ENCODE measurements at places on chromosomes 11 and 22.
A peak's percentile ranks its signal among the peaks of the same experiment; 100 is the strongest.

DNA sequence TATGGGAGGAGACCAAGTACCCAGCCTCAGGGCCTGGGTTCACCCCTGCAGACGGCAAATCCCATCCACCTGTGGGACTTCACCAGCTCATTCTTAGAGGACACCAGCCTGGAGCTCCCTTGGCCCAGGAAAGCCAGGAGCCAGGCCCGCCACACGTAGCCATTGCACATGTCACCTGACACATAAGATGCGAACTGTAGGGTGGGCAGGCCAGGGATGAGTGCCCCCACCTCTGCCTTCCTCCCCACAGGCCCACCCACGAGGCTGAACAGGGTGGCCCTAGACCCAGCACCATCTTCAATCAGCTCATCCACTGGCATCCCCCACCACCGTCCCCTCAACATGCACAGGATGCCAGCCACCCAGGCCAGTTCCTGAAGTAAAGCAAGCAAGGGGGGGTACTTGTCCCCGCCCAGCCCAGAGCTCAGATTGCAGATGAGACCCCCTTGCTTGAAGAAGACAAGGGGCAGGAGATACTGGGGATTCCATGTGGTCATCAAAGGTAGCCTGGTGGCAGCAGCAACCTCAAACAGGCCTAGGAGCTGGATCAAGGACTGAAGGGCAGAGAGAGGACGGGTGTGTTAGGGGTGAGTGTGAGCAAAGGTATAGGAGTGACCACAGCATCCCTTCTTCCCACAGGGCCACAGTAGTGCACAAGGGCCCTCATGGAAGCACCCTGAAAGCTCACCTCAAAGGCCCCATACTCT is 45.6 kb downstream of the IGLL5 start:
- DNase-seq: no peak

DNA sequence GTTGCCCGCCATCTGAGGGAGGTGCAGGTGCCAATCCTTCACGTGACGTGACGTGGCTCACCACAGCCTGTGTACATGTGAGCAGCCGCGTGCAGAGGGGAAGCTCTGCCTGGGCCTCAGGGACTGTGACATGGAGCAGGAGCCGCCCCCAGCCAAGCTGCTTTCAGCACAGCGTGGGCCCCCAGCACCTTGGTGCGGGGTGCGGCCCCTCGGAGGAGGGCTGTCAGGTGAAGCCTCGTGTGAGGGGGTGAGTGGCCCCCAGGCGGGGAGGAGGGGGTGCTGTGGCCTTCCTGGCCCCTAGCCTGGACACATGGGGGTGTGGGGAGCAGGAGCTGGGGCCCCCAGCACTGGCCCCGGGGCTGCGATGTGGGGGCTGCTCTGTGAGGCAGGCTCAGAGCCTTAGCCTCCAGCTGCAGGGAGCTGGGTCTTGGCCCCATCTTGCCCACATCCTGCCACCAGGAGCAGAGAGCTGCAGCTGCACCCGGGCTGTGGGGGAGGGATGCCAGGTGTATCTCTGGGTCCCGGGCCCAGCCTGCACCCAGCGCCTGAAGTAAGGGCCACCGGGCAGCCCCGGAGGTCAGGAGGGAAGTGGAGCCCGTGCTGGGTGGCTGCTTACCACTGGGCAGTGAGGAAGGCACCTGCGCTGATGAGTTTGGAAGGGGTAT is at the start of gene ADORA2A:
TSS of gene ADORA2A (plus strand) at position 100 of the 665 bp plus-strand sequence. CDS start 5,806 bp downstream, outside the sequence.
- no peak for DNase-seq

- DNase-seq: no peak
Observed at GRCh38 chr22:36144886-36145541, 15.5 kb downstream of the APOL3 start.

- DNase-seq: no peak
Observed at GRCh38 chr22:30591191-30591587, 521 bp downstream of the PES1 start.

- DNase-seq: no peak
Observed at GRCh38 chr11:73784080-73784634, 3.5 kb upstream of the MRPL48 start.

DNA sequence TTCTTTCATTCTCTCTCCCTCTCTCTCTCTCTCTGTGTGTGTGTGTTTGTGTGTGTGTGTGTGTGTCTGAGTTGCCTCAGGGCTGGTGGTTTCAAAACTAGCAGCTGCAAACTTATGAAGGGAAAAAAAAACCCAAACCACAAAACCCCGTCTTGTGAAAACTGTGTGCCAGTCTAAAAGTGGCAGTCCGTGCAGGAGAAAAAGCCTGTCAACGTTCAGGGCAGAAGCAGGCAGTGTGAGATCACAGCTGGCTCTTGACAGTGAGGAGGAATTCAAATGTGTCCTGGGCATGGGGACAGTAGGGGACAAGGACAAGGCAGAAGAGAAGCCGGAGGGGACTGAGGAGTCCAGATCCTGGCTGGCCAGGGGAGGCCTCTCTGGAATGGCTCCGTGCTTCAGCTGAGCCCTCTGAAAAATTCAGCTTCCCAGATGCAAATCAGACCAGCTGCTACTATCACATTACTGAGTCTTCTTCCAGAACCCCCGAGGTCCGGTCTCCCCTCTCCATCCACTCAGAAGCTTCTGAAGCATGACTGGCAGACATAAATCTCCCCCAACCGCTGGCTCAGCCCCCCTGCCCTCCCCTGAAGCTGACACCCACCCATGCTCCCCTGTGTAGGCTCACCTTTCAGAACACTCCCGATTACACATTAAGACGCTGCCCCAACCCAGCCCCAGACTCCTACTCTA is 31.9 kb downstream of the FLI1 start:
- DNase-seq: no peak

DNA sequence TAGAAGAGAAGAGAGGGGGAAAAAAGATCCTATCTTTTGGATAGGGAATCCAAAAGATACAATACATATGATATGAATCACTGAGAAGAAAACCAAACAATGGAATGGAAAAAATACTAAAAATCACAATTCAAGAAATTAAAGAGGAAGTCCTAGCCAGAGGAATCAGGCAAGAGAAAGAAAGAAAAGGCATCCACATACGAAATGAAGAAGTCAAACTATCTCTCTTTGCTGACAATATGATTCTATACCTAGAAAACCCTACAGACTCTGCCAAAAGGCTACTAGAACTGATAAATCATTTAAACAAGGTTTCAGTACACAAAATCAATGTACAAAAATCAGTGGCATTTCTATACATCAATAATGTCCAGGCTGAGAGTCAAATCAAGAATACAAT is 91.4 kb downstream of the EFCAB6 start:
- no peak for DNase-seq

DNA sequence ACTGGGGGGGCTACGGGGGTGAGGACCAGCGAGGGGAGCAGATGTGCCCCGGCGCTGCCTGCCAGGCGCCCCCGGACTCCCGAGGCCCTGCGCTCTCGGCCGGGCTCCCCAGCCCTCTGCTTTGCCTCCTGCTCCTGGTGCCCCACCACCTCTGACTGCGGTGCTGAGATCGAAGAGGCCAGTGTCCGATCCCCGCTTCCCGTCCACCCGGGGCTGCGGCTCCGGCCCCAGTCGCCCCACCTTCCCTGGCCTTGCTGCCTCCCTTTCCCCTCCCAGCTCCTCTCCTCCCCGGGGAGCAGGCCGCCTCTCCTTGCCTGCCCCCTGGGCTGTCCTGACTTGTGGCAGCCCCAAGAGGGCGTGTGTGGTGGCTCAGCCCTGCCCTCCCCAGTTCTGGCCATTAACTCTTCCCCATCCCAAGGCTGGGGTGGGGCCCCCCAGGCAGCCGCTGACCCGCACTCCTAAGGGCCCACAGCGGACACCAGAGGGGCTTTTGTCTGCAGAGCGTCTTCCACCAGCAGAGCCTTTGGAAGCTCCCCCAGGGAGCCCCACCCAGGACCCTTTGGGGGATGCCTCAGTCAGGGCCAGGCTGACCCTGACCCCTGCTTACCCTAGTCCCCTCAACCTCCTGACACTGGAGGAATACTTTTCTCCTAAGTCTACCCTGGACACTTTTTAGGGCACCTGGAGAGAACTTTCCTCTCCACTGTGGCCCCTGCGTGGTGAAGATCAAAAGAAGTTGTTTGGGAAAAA is 16.6 kb downstream of the RTN4RL2 start:
- DNase-seq: peak; percentile 72

DNA sequence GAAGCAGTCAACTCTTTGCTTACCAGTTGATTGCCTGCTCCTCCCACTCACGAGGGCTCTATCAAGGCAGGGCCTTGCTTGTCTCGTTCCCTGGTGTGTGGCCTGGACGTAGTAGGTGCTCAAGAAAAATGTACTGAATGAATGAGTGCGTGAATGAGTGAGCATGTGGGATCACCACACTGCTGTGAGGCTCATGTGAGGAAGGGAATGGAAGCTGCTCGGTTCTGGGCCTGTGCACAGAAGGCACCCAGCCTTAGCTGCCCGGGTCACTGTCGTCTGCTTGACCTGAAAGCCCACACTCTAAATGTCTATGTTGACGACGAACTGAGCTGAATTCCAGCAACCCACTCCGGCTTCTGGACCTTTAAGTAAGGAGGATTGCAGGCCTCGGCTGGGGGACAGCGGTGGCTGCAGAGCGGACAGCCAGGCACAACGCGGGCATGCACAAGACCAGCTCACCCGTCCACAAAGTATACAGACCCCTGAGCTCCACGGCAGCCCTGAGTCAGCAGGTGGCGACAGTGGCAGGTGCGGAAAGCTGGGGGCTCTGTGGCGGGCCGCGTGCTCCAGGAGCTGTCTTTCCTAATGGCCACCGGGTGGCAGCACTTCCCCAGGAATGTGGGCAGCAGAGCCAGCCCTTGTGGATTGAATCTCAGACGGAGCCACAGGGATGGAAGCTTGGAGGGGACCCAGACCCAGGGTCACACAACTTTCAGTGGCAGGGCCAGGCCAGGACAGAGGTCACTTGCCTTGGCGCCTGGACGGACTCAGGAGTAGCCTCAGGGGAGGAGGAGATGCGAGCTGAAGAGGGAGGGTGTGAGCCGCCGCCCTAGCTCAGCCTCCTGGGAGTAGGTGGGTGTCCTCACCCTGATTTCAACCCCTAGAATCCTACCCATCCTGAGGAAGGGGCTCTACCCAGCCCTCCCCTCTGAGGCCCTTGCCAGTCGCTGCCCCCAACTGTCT is 5.0 kb upstream of the PICK1 start:
- DNase-seq: peak; percentile 79

GRCh38 chr22:35522225-35523149 is 18.1 kb upstream of the RASD2 start:
- no peak for DNase-seq

- DNase-seq: peak; percentile 71
Observed at GRCh38 chr11:117828611-117829368, 4.2 kb upstream of the FXYD2 start.

DNA sequence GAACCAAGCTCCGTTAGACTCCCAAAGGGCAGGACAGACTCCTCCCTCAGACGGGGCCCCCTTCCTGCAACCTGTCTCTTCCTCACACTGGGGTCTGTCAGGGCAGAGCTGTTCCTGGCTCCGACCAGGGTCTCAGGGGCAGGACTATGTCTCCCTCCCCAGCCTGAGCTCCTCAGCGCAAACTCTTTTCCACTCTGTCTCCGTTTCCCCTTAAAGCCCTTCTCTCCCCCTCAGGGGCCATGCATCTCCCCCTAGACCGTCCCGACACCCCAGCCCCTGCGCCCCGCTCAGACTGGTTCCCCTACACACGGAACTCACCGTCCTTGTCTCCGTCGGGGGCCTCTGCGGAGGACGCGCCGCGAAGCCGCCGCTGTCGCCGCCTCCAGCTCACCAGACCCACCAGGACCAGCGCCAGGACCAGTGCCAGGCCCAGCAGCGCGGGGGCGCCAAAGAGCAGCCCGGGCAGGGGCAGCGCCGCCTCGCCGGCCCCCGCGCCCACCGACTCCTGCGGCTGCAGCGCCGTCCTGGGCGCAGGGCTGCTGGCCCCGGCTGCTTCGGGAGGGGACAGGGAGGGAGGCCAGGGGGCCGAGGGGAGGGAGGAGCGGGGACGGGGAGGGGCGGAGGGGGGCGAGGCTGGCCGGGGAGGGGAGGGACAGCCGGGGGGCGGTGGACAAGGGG is 684 bp downstream of the TNFRSF13C start:
- peak; percentile 75 for DNase-seq

DNA sequence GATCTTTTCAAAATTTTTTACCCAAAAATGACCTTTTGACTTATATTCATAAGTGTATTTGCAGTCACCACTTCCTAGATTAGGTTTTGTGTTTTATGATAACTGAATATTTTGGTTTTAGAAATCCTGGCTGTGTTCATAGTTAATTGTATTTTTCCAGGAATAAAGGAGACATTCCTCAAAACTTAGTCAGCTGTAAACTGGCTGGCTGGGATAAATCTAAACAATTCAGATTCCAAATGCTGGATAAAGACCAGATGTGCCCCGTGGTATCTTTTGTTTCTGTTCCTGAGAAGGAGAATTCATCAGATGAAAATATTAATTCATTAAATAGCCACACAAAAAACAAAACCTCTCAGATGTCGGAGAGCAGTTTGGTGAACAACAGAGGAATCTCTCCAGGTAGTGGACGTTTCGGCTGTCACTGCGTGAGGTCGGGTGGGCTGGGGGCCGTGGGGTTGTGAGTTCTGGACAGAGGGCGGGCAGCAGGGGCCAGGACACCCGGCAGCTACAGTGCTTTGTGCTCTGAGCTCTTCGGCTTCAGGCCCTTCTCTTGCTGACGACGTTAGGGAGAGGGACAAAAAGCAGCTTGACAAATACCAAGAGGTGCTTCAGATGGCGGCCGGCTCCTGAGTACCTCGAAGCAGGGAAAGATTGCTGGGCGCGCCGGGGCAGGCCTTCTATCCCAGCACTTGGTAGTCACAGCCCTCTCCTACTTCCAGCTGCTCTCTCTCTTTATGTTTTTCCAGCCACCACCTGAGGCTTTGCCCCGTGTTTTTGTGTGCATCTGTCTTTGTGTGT is 24.6 kb downstream of the MOV10L1 start:
- DNase-seq: no peak

DNA sequence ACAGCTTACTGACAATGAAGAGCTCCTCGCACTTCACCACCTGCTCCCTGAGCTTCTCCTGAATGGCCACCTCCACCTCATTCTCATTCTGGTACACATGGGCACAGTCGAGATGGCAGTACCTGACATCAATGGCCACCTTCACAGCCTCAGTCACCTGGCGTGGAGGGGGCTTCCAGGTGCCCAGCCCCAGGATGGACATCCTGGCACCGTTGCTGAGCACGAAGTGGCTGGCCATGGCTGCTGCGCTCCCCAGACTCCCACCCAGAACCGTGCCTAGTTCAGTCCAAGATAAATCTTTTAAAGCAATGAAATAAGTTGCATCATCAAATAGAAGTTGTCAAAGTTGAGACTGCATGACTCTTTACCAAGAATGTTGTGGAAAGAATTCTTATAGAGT is 128.1 kb upstream of the SOX6 start:
- no peak for DNase-seq
